Activated T-helper 1 cell treated with anti-CD3 and anti-CD28 coated beads, Interleukin-2, amount 50 U/mL, for 16 hours (primary cell): ENCODE measurements at places on chromosomes 1 and 21.

- DNase-seq = no peak
Observed at GRCh38 chr21:45248893-45249381, 38.8 kb downstream of the POFUT2 start.

DNA sequence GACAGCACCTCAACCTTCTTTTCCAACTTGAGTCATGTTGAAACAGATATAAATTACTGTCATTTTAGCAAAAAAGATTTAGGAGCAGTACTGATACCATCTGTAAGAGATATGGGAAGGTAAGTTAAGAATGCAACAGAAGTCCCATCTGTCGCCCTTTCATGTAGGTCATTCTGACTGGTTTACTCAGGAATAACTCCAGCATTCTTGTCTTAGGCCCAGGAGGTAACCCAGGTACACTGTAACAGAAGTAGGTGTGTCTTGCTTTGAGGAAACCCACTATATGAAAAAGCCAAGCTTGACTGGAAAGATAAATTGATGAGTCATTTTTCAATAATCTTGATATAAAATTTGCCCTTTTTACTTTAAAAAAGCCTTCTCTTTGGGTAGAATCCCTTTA lies 35.4 kb downstream of the PGM1 start:
- no peak for DNase-seq

- no peak for DNase-seq
Observed at GRCh38 chr1:88673446-88673845, 10.6 kb upstream of the PKN2 start.

GRCh38 chr1:225766967-225767633 lies 10.5 kb upstream of the SRP9 start:
- DNase-seq = no peak

DNA sequence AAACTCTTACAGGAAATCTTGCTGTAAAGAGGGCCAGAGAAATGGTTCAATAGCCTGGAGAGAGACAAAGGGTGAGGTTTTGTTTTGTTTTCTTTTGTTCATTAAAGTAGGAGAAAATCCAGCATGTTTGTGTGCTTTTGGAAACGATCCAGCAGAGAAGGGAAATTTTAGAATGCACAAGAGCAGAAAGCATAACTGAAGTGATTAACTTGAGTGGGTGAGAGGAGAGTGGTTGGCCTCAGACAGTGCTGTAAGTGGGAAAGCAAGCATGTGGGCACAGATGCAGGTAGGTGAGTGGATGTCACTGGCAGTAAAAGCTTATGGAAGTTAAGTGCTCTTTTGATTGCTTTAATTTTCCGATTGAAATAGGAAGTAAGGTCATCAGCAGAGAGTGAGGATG lies 50.2 kb downstream of the EEIG2 start:
- DNase-seq = no peak

- no peak for DNase-seq
Observed at GRCh38 chr1:7334475-7335035, 436.5 kb upstream of the VAMP3 start.

DNA sequence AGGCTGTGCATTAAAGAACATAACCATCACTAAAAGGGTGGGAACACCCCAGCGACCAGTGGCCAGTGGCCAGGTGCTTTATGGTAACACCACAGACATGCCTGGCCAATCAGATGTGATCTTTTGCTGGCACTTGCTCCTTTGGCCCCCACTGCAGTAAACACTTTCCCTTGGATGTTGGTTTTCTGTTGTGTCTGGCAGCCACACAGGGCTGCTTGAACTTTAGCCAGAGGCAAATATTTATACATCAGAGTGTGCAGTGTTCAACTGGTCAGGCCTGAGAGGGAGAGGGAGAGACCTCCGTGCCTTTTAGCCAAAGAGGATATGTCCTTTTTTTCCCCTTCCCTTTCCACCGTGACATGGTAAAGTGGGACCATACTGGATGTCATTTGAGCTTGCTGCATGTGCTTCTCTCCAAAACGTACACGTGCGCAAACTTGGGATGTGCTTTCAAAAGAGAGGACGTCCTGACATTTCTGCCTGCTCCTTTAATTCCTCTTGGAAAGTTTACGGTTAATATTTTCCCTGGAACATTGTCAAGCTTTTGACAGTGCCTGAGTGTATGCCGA lies 101.2 kb downstream of the NFIA start:
- DNase-seq = no peak

- DNase-seq = no peak
Observed at GRCh38 chr1:110218739-110219138, 8.6 kb downstream of the KCNC4 start.
